ENCODE measurements at places on chromosomes 7 and 10. TPM values are rescaled to one million over a fixed set of nuclear protein-coding genes. Genes with fewer than 3 reads are reported as not detected.

Gene FGFBP3
- total RNA-seq: 1.2 TPM

GRCh38 chr10:115514895-115515294 is 421.7 kb downstream of the ATRNL1 start:
- no peaks in the 10 kb centered on the region for H3K4me1 ChIP-seq
- H3K36me3 ChIP-seq: no peaks in the 10 kb centered on the region
- no peak for DNase-seq

Gene GPR146
- 10.0 TPM for total RNA-seq

- H3K27ac ChIP-seq: no peak overlapping the region
- H3K4me1 ChIP-seq: no peaks in the 10 kb centered on the region
- no peak for DNase-seq
- no peaks in the 10 kb centered on the region for H3K36me3 ChIP-seq
- H3K27me3 ChIP-seq: no peaks in the 10 kb centered on the region
These were observed 62.6 kb downstream of the ZNF777 start for GRCh38 chr7:149398195-149398820.

DNA sequence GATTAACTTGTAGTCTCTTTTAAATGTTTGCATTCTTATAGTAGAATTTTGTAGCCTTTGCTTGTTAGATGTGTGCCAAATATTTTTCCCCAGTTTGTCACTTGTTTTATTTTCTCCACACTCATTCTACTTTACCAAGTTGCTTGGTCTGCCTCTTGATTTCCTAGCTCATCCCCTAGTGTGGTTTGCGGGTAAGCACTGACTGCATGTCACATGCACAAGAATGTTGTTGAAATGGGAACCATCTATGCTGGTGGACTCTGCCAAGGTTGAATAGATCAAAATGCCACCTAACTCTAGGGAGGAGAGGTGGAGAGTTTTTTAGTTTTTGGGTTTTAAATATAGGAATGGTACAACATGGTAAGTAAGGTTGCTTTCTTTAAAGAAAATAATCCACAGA is 47.6 kb downstream of the FZD1 start:
- DNase-seq: no peak
- no peaks in the 10 kb centered on the region for H3K4me1 ChIP-seq
- H3K27ac ChIP-seq: no peak overlapping the region
- no peak overlapping the region for H3K4me3 ChIP-seq
- no peaks in the 10 kb centered on the region for H3K27me3 ChIP-seq

Gene FZD1
- total RNA-seq: 5.0 TPM

DNA sequence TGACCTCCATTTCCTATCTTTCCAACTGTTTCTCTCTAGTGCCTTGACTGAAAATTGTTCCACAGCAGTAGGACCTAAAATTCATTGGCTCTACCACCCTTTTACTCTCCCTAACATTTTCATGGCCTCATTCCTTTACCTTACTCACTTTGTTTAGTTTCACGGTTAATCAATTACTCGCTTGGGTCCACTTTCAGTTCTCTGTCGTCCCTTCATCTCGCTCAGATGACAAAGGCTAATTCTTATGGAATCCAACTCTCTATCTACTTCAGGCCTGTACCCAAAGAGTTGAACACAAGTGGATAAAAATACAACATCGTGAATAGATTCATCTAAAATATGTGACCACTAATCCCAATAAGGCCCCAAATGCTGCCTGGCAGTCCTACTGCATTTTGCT is 85.9 kb upstream of the ADO start:
- no peaks in the 10 kb centered on the region for H3K27me3 ChIP-seq
- no peak for DNase-seq
- no peak overlapping the region for H3K27ac ChIP-seq
- no peaks in the 10 kb centered on the region for H3K36me3 ChIP-seq

DNA sequence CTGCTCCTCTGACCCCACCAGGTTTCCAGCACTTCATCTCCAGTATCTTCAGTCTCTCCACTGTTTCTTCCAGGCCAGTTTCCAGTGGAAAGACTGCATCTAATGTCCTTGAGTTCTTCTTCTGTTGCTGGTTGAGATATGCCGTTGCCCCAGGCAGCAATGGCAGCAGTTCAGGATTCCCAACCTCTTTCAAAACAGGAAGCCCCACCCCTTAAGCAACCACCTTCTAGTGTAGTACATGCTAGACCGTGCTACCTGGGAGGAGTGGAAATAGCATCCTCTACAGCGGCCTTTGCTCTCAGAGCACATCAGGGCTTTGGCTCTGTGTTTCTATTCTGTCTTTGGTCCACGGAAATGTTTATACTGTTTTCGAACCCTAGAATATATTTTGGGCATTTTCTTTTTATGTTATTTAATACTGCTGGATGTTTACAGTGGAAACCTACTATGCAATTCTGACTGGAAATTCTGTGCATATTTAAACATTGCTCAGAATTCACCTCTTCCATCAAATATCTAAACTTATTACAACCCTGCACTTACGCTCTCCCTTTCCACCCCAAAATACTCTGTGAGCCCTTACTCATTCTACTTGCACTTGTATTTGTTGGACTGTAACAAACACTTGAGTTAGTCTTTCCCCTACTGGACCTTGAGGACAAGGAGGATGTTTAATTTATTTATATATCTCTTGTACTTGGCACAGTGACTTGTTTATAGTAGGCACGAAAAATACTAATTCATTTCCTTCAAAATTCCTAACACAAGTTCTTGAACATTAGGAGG is 8.5 kb upstream of the BPGM start:
- no peaks in the 10 kb centered on the region for H3K36me3 ChIP-seq
- no peak overlapping the region for H3K27ac ChIP-seq
- H3K4me3 ChIP-seq: no peak overlapping the region

Gene TEX47
- total RNA-seq: not detected

Gene CALCR
- total RNA-seq: 0.26 TPM

- no peaks in the 10 kb centered on the region for H3K36me3 ChIP-seq
- no peak overlapping the region for H3K27ac ChIP-seq
- no peak overlapping the region for H3K4me3 ChIP-seq
- no peaks in the 10 kb centered on the region for H3K27me3 ChIP-seq
These were observed 70.3 kb upstream of the LRGUK start for GRCh38 chr7:134056816-134057215.

Gene SMO
- total RNA-seq: 18.2 TPM

Gene NME8
- total RNA-seq: not detected

DNA sequence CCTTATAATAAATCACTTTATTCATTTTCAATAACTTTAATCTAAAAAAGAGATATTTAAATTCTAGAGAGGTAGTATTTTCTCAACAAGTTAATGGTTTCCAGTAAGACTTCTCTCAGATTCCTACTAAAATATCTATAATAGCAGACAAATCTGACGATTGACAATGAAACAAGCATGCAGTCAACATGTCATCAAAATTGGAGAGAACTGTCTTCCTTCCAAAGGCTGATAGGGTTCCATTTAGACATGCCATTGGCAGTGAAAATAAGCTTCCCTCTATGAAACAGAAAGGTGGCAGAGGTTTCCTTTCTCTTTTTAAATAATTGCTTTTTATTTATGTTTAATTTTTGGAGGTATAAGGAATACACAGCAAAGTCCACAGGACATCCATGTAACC is 217.1 kb downstream of the POM121L12 start:
- DNase-seq: no peak
- no peak overlapping the region for H3K4me3 ChIP-seq
- H3K27me3 ChIP-seq: no peaks in the 10 kb centered on the region
- no peak overlapping the region for H3K27ac ChIP-seq
